Stimulated activated CD4-positive, alpha-beta T cell treated with anti-CD3 and anti-CD28 coated beads, Interleukin-12 subunit alpha, Interleukin-12 subunit beta, amount 100 ng/mL, for 24 hours (primary cell): ENCODE measurements at places on chromosomes 3 and 15.
A peak's percentile ranks its signal among the peaks of the same experiment; 100 is the strongest.

DNA sequence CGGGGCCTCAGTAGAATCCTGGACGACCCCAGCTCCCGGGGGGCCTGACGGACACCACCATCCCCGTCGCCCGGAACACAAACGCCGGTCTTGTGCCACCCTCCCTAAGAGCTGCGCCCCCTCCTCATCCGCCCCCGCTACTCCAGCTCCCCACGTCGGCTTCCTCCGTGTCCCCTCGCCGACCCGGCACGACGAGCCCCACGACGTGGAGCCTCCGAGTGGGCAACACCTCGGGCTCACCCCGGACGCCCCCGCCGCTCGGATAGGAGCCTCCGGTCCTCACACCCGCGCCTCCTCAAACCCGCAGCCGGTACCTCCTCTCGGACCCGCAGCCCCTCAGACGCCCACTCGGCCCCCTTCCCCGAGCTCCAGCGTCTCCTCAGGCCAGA lies 525 bp downstream of the NPTN start:
- no peak for DNase-seq

GRCh38 chr3:105944721-105945120 lies 75.9 kb upstream of the CBLB start:
- no peak for DNase-seq

- DNase-seq = no peak
Observed at GRCh38 chr15:93553167-93553935, 464.3 kb upstream of the RGMA start.

- DNase-seq = no peak
Observed at GRCh38 chr3:85801955-85802354, 843.2 kb downstream of the CADM2 start.

DNA sequence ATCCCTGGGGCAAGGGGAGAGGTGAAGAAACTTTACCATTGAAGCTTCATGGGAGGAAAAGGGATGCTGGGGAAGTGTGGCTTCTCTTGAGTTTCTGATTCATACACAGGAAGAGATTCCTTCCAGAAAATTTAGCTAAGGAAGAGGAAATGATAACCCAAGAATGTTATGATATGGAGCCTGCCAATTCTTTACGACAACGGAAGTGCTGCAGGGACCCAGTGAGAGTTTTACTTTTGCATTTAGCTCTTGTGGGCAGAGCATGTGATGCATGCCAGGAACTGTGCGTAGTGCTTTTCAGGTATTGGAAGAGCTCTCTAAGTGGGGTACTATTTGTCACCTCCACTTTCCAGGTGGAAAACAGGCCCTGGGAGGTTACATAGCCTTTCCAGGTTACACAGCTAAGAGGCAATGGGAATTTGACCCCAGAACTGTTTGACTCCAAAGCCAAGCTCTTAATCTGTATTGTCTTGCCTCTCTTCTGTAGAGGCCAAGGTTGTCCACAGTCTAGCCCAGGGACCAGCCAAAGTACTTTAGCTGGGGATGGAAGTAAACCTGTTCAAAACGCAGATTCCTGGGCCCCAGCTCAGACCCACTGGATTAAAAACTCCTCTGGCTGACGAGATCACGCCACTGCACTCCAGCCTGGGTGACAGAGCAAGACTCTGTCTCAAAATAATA lies 23.0 kb downstream of the CMTM7 start:
- DNase-seq = no peak

DNA sequence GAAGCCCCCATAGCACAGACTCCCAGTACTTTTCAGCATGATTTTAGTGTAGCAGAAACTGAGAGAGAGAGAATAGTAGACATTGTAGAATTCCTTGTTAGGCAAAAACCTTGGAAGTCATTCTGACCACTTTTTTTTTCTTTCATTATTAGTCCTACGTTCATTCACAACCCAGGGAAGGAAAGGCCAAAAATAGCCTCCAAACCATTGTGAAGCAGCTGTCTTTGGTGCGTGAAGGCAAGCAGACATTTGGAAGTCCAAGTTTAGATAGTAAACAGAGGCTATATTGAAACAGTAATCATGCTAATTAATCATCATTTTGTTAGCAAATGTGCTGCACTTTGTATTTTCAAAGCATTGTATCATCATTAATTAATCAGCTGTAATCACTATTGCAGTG lies 34.5 kb downstream of the CCDC54 start:
- no peak for DNase-seq

DNA sequence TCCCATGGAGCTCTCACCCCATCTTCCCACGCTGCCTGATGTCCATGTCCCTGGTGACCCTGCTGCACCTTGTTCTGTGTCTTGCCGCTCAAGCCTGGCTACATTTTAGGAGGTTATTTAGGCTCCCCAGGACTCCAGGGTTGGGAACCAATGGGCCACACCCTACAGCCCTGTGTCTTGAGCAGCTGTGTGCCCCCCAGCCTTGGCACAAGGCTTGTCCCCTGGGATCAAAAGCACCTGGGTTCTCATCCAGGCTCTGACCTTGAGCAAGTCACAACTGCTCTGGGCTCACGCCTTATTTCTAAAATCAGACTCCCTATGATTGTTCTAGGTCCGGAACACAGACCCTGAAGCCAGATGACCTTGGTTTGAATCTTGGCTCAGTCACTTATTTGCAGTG lies 14.1 kb downstream of the SPSB4 start:
- no peak for DNase-seq

GRCh38 chr3:159922193-159922840 lies 66.3 kb upstream of the IL12A start:
- DNase-seq = no peak

DNA sequence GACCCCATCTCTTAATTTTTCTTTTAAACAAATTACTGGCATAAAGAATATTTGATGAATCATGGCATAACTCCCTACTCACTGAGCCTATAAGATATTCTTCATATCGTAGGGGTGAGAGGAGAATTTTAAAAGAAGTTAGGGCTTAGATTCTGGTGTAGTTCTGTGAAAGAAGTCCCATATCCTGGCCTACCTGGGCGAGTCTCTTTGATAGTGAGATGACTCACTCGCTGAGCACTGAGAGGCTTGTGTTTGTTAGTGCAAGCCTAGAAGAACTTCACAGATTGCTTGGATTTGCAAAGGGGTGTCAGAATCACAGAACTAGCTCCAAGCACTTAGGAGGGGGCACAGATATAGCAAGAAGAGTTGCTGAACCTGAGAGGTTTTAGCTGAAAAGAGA lies 133.8 kb upstream of the TMC3 start:
- DNase-seq = no peak

DNA sequence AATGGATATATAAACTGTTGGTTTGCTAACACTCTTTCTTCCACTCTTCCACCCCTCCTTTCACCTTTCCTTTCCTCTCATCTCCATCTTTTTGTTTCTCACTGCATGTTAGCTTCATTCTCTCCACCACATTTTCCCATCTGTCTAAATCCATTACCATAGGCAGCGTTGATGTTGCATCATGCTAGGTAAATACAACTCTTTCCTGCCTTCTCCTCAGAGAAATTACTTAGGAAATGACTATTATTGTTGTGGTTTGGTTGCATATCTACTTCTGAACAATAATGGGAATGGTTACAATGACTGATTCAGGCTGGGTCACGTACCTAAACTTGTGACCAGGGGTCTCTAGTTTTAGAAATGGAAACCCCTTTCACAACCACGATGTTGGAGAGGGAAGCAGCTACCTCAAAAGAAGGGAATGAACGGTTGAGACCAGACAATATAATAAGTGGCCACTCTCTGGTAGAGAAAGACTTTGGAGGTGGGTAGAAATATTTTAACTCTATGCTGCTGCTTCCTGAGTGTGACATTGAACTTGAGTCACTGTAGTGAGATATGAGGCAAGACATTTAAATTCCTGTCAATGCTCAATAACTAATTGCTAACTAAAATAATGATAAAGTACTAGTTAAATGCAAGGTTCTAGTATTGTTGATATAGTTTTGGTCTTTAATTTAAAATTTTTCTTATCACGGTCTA lies 314.1 kb upstream of the TGFBR2 start:
- no peak for DNase-seq

- no peak for DNase-seq
Observed at GRCh38 chr3:35305406-35305805, 333.9 kb upstream of the ARPP21 start.

- no peak for DNase-seq
Observed at GRCh38 chr15:66494262-66494661, 3.3 kb downstream of the SNAPC5 start.

- no peak for DNase-seq
Observed at GRCh38 chr3:112341386-112341785, 8.4 kb downstream of the CD200 start.

DNA sequence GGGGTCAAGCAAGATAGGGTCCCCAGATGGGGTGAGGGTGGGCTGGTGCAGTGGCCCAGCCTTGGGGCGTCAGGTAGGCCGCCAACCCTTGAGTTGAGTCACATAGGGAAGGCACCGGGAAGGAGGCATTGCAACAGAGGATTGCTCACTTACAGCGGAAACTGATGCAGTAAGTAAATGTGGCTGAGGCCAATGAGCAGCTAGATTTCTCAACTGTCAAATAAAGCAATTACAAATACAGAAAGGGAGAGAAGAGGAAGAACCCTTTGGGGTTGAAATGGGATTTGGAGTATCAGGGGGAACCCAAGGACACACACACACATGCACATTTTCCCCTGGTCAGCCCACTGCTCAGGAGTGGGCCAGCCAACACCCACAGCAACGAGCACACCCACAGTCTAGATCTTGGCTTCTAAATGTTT lies 44.0 kb downstream of the CHSY1 start:
- no peak for DNase-seq

DNA sequence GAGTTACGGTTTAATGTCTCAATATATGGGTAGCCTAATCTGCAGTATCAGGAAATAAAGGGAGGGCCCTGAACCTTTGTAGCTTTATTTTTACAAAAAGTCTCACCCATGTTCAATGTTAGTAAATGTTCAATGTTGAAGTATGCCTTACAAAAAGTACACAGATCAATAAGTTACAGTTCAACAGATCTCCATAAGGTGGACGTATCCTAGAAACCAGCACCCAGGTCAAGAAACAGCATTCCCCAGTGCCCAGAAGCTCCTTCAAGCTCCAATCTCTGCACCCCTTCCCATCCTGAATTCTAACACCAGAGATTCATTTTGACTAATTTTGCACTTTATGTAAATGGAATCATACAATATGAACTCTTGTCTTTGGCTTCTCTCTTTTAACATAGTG lies 31.3 kb downstream of the COLQ start:
- no peak for DNase-seq

DNA sequence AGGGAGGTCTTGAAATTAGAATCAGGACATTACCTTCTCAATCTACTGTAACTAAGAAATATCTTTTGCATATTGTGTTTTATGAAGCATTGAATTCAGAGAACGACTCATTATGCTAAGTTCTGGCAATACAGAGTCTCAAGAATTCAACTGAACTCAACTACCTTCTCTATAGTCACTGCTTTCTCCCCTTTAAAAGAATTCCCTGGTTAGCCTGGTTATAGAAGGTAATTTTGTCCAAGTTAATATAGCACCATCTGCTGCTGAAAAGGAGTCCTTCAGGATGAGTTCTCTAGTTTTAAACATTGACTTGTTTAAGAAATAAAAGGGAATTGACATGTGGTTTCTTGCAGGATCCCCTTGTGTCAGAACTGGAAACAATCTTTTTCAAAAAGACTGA lies 60.2 kb downstream of the IL16 start:
- DNase-seq = no peak

DNA sequence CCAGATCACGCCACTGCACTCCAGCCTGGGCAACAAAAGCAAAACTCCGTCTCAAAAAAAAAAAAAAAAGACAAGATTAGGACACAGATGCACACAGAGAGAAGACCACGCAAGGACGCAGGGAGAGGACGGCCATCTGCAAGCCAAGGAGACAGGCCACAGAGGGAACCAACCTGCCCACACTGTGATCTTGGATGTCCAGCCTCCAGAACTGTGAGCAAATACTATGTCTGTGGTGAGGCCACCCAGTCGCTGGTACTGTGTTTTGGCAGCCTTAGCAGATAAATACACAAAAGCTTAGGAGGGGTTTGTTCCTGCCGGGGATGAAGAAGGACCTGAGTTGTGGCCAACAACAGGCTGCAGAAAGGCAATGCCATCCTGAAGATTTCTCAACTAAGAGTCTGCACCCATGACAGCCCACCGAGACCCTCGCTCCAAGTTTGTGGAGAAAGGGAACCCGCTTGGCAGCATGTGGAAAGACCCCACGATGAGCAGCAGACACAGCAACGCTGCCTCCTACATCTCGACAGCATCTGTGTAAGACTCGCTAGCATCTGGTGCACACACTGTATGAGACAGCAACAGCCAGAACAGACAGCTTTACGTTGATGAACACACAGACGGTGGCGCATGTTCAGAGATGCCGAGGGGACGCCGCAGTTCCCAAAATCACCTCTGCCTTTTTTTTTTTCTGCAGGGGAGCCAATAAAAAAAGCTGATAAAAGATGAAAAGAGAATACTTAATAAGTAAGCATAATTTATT lies 13.7 kb downstream of the CYFIP1 start:
- DNase-seq = no peak

GRCh38 chr3:176937541-176937940 lies 259.7 kb downstream of the TBL1XR1 start:
- no peak for DNase-seq

DNA sequence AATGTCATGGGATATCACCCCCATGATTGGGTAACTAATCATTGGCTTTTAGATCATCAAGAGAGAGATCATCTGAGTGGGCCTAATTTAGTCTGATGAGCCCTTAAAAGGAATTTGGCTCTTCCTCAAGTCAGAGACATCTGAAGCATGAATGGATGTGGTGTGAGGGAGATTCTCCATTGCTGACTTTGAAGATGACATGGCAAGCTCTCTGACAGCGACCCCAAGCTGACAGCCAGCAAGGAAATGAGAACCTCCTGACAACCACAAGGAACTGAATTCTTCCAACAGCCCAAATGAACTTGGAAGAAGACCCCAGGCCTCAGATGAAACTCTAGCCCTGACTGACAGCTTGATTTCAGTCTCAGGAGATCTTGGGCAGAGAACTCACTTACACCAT lies 108.4 kb upstream of the SPATA12 start:
- no peak for DNase-seq

- DNase-seq = peak; percentile 65
Observed at GRCh38 chr3:138417559-138417982, 16.8 kb upstream of the ESYT3 start.

GRCh38 chr3:123319760-123320159 lies 118.0 kb downstream of the SEC22A start:
- no peak for DNase-seq

- DNase-seq = no peak
Observed at GRCh38 chr15:42608752-42609488, 33.5 kb downstream of the STARD9 start.

GRCh38 chr15:66631616-66632263 lies 65.9 kb upstream of the LCTL start:
- no peak for DNase-seq
